ENCODE measurements at places on chromosomes 13 and 19. TPM values are rescaled to one million over a fixed set of nuclear protein-coding genes. Genes with fewer than 3 reads are reported as not detected.

Gene MAP4K1
- total RNA-seq, result 1.2 TPM

DNA sequence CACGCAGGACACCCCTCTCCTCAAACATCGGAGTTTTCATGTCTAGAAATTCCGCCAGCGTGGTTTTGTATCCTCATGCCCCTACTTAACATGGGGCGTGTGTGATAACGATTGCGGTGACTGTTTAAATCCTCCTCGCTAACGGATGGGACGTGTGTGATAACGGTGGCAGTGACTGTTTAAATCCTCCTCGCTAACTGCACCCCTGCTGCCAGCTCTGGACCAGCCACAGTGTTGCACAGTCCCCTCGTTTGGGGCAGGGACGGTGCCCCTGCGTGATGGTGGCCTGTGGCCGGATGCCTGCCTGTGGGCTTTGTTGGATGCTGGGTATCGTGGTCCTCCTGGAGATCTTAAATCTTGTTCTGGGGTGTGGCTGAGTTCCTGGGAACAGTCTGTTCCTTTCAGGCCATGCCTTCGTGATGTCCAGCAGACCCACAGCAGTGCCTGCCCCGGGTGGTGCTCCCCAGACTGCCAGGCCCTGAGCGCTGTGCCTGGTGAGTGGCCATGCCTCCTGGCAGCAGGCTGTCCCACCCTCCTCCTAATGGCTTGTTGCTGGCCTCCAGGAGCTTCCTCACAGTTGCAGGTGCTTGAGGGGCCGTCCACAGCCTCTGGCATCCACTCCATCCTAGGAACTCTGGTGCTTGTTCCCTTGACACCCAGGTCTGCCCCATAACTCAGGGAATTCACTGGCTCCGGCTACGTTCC, 122.5 kb upstream of the MCF2L start:
- H3K27me3 ChIP-seq, result no peaks in the 10 kb centered on the region
- DNase-seq, result no peak
- no peak overlapping the region for H3K4me3 ChIP-seq
- peaks cover 57% of the 10 kb centered on the region for H3K36me3 ChIP-seq
- H3K27ac ChIP-seq, result no peak overlapping the region
- no peaks in the 10 kb centered on the region for H3K4me1 ChIP-seq

DNA sequence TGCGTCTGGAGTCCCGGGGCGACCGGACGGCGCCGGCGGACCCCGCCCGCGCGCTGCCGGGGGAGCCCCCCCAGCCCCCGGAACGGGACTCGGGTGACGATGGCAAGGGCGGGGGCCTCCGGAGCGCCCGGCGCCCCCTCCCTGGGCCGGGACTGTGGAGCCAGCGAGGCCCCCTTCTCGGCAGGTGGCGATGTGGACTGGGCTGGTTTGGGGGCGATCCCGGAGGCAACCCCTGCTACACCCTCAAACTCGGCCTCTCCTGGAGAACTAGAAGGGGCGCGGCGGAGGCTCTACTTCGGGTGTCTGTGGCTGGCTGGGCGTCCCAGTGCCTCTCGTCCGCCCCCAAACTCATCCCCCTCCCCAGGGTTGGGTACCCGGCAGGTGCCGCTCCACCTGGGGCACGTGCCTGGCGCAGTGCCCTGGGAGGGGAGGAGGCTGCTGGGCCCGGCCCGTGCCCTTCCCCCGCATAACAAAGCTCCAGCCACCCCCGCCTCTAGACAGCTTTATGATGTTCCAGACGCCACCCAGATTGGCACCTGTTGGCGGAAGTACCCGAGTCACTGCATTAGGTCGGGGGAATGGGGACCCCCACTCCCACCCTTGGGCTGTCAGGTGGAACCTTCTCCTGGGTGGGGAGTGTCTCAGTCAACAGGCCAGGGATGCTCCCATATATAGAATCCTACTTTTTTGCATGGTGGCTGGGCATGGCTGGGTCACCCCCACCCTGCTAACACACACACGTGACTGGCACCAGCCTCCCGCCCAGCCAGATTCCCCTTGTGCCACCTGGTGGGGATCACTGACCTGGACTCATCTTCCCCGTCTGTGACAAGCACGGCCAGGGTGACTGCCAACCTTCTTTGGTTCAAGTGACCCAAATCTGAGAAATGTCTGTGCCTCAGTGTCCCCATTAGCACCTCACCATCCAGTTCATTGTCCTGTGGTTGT, 722 bp downstream of the PKN1 start:
- H3K27me3 ChIP-seq, result no peaks in the 10 kb centered on the region
- H3K27ac ChIP-seq, result peak overlapping the region; percentile 90
- peaks cover 65% of the 10 kb centered on the region for H3K4me1 ChIP-seq
- peak overlapping the region; percentile 97 for H3K4me3 ChIP-seq
- DNase-seq, result no peak

- no peak overlapping the region for H3K27ac ChIP-seq
- H3K36me3 ChIP-seq, result no peaks in the 10 kb centered on the region
- H3K27me3 ChIP-seq, result peaks cover 10% of the 10 kb centered on the region
- DNase-seq, result no peak
- H3K4me1 ChIP-seq, result peaks cover 24% of the 10 kb centered on the region
Measured at GRCh38 chr19:4324228-4324627, 14.4 kb downstream of the STAP2 start.

DNA sequence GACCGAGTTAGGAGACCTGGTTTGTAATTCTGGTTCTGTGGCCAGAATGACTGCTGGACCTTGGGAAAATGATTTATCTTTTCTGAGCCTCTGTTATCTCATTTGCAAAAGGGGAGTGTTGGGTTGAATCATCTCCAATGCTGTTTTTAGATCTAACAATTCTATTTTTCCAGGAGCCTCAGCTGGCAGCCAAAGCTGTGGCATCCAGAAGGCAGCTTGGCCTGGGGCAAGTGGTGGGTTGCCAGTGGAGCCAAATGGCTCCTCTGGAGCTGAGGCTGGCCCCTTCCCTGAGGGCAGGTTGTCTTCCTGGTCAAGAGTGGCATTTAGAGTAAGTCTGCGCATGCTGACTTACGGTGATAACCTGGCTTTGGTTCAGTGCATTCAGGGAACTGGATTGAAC, 21.3 kb downstream of the B3GLCT start:
- no peak for DNase-seq
- H3K4me3 ChIP-seq, result no peak overlapping the region
- H3K27me3 ChIP-seq, result no peaks in the 10 kb centered on the region
- no peak overlapping the region for H3K27ac ChIP-seq

- no peak overlapping the region for H3K27ac ChIP-seq
- no peaks in the 10 kb centered on the region for H3K36me3 ChIP-seq
- H3K4me3 ChIP-seq, result peak overlapping the region; percentile 36
- peaks cover 33% of the 10 kb centered on the region for H3K4me1 ChIP-seq
- DNase-seq, result no peak
Measured at GRCh38 chr13:83879431-83880171, 2.7 kb downstream of the SLITRK1 start.

- no peak for DNase-seq
- H3K4me1 ChIP-seq, result peaks cover 7% of the 10 kb centered on the region
- H3K27ac ChIP-seq, result no peak overlapping the region
- H3K27me3 ChIP-seq, result no peaks in the 10 kb centered on the region
Measured at GRCh38 chr13:110882972-110883371, 31.9 kb downstream of the ANKRD10 start.

DNA sequence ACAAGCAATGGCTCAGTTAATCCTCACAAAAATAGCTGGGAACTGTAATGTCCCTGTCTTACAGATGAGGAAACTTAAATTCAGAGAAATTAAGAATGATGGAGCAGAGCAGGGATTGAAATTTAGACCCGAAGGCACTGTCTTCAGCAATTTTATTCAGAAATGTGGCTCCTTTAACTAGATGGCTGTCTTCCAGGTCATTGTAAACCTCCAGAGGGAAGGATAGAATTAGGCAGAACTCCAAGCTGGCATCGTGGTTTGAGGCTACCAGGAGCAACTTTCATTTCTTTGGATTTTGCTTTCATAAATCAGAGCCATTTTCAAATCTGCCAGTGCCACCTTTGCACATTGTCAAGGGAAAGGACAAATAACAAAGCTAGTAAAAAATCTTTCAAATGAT, 339.0 kb downstream of the DCT start:
- H3K4me3 ChIP-seq, result no peak overlapping the region
- DNase-seq, result no peak
- H3K27ac ChIP-seq, result no peak overlapping the region
- H3K36me3 ChIP-seq, result no peaks in the 10 kb centered on the region
- no peaks in the 10 kb centered on the region for H3K4me1 ChIP-seq

- H3K36me3 ChIP-seq, result no peaks in the 10 kb centered on the region
- no peak overlapping the region for H3K27ac ChIP-seq
- no peak overlapping the region for H3K4me3 ChIP-seq
- no peak for DNase-seq
- no peaks in the 10 kb centered on the region for H3K4me1 ChIP-seq
Measured at GRCh38 chr13:72230131-72230530, 363.1 kb upstream of the DACH1 start.

DNA sequence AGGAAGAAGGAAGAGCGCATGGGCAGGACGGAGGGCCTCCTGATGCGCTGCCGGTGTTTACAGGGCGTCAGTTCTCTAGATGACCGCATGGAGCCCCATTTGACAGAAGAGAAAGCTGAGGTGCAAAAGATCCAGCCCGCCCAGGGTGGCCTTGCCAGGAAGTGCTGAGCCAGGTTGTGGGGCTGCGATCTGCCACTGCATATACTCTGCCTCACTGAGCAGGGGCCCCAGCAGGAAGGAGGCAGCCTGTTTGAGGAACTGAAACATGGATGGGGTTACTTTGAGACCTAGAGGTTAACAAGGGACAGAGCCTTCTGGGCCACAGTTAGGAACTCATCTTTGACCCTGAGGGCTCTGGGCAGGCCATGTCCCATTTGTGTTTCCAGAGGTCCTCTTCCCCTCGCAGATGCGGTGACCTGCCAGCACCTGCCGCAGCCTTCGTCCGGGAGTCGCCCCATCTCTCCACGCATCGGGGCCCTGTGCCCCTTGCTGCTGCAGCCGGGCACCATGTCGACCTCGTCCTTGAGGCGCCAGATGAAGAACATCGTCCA, 3.2 kb downstream of the EPN1 start:
- DNase-seq, result no peak
- H3K27ac ChIP-seq, result no peak overlapping the region
- peaks cover 71% of the 10 kb centered on the region for H3K4me1 ChIP-seq

Gene ETV2
- not detected for total RNA-seq

Gene LSR
- 8.7 TPM for total RNA-seq

DNA sequence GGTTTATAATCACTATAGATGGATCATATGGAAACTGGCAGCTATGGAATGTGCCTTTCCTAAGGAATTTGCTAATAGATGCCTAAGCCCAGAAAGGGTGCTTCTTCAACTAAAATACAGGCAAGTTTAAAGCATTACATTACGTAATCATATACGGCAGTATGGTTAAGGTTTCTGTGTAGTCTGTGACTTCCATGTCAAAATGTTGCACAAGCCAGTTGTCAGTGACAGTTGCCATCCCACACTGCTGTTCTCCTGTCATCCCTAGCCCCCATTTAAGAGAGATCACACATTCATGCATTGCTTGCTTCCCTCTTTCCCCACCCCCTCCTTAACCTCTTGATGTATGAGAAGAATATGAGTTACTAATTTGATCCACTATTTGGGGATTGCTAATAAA, 47.3 kb downstream of the BRCA2 start:
- no peak for DNase-seq
- H3K27ac ChIP-seq, result no peak overlapping the region
- no peaks in the 10 kb centered on the region for H3K4me1 ChIP-seq
- no peaks in the 10 kb centered on the region for H3K36me3 ChIP-seq
- H3K27me3 ChIP-seq, result no peaks in the 10 kb centered on the region

Gene FARP1
- 21.2 TPM for total RNA-seq

Gene GAS6
- total RNA-seq, result 459 TPM

GRCh38 chr13:24161010-24161775, 673 bp downstream of the SPATA13 start:
- no peak for DNase-seq
- H3K4me1 ChIP-seq, result peaks cover 40% of the 10 kb centered on the region
- H3K27me3 ChIP-seq, result no peaks in the 10 kb centered on the region
- no peaks in the 10 kb centered on the region for H3K36me3 ChIP-seq

DNA sequence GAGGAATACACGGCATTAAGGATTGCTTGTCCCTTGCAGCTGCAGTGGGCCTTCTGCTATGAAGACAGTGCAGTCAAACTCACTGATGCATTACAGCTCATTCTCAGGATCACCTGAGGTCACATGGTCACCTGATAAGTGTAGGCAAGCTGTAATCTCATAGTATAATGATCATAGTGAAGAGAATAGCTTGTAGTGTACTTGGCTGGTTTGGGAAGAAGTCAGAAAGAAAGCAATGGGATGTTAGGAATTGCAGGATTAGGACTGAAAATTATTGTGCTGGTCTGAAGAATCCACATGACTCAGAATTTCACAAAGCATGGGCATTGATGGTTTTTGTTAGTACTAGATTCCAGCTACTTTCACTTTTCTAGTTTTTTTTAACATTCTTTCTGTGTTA, 76.7 kb downstream of the MBNL2 start:
- no peak overlapping the region for H3K4me3 ChIP-seq
- H3K27me3 ChIP-seq, result no peaks in the 10 kb centered on the region
- peaks cover 88% of the 10 kb centered on the region for H3K4me1 ChIP-seq
- no peak overlapping the region for H3K27ac ChIP-seq
- H3K36me3 ChIP-seq, result no peaks in the 10 kb centered on the region

DNA sequence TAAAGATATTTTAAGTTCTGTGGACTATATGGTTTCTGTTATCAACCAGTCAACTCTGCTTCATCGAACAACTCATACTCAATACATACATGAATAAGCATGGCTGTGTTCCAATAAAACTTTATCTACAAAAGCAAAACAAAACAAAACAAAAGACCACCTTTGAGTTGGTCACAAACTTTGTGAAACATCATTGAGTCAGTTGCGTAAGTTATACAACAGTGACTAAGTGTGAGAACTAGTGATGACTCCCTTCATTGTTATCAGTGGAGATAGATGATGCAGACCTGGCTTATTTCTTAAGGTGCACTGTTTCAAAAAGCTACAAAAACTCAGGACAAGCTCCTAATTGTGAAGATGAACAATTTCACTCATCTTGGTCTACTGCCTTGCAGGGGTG, 14.5 kb upstream of the KLK4 start:
- peaks cover 10% of the 10 kb centered on the region for H3K27me3 ChIP-seq
- H3K27ac ChIP-seq, result no peak overlapping the region
- H3K4me1 ChIP-seq, result no peaks in the 10 kb centered on the region
- no peak for DNase-seq

- peaks cover 9% of the 10 kb centered on the region for H3K4me1 ChIP-seq
- H3K4me3 ChIP-seq, result no peak overlapping the region
- H3K36me3 ChIP-seq, result peaks cover 21% of the 10 kb centered on the region
- no peak for DNase-seq
- H3K27ac ChIP-seq, result no peak overlapping the region
Measured at GRCh38 chr19:40397568-40397906, 7.6 kb upstream of the HIPK4 start.

DNA sequence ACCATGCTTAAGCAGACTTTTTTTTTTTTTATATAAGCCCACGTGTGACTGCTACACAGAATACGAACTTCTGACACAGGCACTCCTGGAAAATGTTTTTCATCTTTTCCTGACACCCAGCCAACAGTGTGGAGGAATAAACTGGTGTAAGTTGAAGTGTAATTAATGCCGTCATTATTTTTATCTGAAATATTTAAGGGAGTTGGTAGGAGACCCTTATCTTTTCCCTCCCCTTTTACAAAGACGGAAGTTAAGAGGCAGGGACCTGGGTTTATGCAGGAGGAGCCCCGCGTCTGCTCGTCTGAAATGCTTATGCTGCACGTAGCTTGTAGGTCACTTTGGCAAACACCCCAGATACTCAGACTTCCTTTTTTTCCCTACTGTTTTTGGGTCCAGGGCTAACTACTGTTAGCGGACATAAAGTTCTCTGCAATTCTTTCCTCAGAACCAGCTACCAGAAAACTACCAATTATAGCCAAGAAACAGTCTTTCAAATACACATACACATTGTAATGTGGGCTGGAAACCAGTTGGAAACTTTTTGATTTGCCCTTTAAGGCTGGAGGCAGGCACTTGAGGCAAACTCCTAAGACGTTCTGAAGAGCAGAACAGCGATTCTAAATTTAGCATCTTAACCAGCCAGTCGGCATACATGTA, 50.8 kb downstream of the EFNB2 start:
- DNase-seq, result no peak
- peak overlapping the region; percentile 91 for H3K27ac ChIP-seq
- H3K27me3 ChIP-seq, result no peaks in the 10 kb centered on the region
- H3K36me3 ChIP-seq, result no peaks in the 10 kb centered on the region

Gene MYO16
- total RNA-seq, result 1.2 TPM
